ENCODE measurements at places on chromosomes 16 and 17. TPM values are rescaled to one million over a fixed set of nuclear protein-coding genes. Genes with fewer than 3 reads are reported as not detected.

Gene SNX20
- total RNA-seq = 1.4 TPM

Gene CACNG3
- not detected for total RNA-seq

Gene PABPN1L
- total RNA-seq = not detected

Gene NXPH3
- 4.8 TPM for total RNA-seq

Gene SEC14L1
- total RNA-seq = 58.4 TPM

Gene SCIMP
- total RNA-seq = 1.9 TPM

Gene CSH1
- total RNA-seq = not detected

Gene MPP2
- 15.1 TPM for total RNA-seq

Gene SPNS2
- total RNA-seq = 9.9 TPM
